ENCODE measurements at places on chromosomes 6 and 20.

DNA sequence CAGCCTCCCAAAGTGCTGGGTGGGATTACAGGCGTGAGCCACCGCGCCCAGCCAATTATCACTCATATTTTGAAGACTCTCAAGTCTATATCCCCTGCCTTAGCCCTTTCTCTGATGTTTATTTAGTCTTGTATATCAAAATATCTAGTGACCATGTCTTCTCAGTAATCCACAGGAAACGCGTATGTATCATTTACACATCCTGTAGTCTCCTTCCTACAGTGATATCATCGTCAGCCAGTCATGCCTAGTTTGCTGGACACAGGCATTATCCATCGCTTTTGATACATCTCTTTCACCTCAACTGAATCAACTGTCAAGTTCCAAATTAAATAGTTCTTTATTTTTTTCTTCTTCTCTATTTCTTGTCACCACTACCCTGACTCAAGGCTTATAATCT, 223.7 kb downstream of the NKAIN2 start:
- no peak for DNase-seq

GRCh38 chr6:1039191-1039590, 272.7 kb upstream of the FOXQ1 start:
- DNase-seq: peak; percentile 76

- no peak for DNase-seq
Measured at GRCh38 chr6:166595061-166595780, 8.7 kb upstream of the RAMACL start.

DNA sequence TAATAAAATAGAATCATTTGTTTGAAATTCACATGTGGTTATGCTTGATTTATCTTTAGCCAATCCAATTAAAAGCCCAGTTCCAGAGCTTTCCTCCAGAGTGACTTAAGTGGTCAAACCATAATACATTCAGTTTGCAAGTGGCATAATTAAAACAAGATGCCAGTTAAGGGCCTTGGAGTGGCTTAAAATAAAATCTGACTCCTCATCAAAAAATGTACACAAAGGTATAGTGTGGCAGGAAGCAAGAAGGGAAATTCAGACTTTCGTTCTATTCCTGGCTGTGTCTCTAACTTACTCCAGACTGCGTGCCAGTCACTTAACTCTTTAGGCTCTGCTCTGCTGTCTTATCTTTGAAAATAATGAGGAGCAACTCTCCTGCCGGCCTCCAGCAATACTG, 251.3 kb upstream of the PRND start:
- DNase-seq: no peak

GRCh38 chr6:138965971-138966370, 22.1 kb downstream of the REPS1 start:
- DNase-seq: no peak

DNA sequence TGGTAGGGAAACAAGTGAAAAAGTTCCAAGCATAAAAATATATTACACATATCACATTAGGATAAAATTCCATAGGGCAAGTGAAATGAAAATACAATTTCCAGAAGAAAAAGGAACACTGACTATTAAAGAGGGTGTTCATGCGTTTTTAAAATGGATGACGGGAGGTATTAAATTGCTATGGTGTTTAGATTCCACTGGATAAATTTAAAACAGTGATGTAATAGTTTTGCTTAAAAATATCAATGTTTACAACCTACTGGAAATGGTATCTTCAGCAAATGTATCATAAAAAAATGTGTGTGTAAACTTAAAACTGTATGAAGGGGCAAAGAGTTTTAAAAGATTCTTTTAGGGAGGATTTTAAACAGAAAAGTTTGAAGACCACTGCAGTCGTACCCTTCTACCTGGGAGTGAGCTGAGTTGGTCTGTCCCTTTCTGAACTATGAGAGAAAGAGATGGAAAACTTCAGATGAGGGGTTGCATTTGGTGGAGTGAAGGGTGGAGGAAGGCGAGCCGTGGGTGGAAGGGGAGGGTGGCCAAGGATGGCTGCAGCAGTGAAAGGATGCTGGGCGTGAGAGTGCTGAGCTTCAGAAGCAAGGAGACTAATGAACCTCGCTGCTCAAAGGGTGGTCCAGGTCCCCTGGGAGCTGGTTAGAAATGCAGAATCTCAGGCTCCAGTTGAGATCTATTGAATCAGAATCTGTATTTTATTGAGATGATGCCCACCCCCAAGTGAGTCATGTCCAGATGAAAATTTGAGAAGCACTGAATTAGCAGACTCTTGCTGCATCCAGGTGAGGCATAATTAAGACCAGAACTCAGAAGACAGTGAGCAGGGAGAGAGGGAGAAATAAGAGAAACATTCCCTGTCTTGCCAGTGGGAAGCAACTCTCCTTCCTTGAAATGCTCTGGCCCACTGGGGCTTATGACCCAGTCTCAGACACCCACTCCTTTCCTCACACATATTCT, 54.5 kb upstream of the MRPS10 start:
- no peak for DNase-seq

DNA sequence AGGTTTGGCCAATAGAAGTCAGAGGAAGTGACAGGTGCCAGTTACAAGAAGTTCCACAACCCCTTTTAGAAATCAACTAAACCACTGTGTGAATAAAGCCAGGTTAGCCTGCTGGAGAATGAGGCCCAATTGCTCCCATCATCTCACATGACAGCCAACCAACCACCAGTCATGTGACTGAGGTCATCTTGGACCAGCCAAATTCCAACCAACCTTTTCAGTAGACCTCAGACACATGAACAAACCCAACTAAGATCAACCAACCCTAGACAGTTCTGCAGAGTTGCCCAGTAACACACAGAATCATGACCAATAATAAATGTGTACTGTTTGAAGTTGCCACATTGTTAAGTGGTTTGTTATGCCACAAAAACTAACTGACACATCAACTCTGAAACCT, 44.6 kb upstream of the GGTLC1 start:
- no peak for DNase-seq
